ENCODE measurements at places on chromosomes 4 and X. TPM values are rescaled to one million over a fixed set of nuclear protein-coding genes. Genes with fewer than 3 reads are reported as not detected.
A peak's percentile ranks its signal among the peaks of the same experiment; 100 is the strongest.

DNA sequence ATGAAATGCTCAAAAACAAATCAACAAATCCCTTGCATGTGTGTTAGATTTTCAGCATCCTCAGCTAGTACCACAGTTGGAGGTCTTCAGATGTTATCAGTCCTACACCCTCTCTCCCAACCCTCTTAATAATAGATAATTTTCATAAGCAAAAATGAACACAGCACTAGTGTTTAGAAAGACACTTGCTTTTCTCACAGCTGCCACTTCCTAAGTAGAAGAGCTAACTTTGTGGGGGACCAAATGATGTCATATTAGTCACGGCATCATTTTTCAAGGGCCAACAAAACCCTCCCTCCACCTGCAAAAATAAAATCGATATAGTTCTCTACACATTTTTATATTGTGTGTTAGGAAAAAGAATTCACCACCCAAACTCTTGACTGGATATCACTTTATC, 163.5 kb upstream of the GYPA start:
- H3K36me3 ChIP-seq = no peaks in the 10 kb centered on the region
- H3K4me1 ChIP-seq = no peaks in the 10 kb centered on the region
- H3K27me3 ChIP-seq = no peaks in the 10 kb centered on the region
- H3K4me3 ChIP-seq = no peak overlapping the region

- DNase-seq = no peak
- no peaks in the 10 kb centered on the region for H3K27me3 ChIP-seq
- no peak overlapping the region for H3K4me3 ChIP-seq
- H3K4me1 ChIP-seq = no peaks in the 10 kb centered on the region
- no peak overlapping the region for H3K27ac ChIP-seq
Measured at GRCh38 chrX:44071847-44072551, 98.8 kb upstream of the NDP start.

GRCh38 chr4:153233761-153234371, 29.6 kb downstream of the TRIM2 start:
- DNase-seq = no peak
- H3K27me3 ChIP-seq = no peaks in the 10 kb centered on the region
- no peak overlapping the region for H3K27ac ChIP-seq
- H3K4me1 ChIP-seq = peaks cover 13% of the 10 kb centered on the region
- no peak overlapping the region for H3K4me3 ChIP-seq
- no peaks in the 10 kb centered on the region for H3K36me3 ChIP-seq

DNA sequence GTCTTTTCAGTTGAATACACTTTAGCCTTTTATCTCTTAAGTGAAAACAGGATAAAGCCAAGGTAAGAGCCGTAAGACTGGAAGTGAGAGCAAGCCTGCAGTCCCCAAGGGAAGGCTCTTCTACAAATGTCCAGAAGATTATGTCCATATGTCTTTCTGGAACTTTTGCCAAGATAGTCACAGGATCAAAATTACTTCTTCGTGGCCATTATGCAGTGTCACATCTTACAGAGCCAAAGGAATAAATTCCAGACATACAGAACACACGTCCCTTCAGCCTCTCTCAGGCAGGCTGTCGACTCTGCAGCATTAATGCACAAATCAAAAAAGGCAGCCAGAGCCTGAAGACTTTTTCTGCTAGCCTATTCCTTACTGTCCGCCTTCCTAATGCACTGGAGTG, 10.9 kb upstream of the GATB start:
- H3K4me1 ChIP-seq = no peaks in the 10 kb centered on the region
- no peaks in the 10 kb centered on the region for H3K36me3 ChIP-seq
- no peak for DNase-seq
- H3K4me3 ChIP-seq = no peak overlapping the region

GRCh38 chr4:142406917-142407501, 439.1 kb downstream of the INPP4B start:
- peaks cover 25% of the 10 kb centered on the region for H3K4me1 ChIP-seq
- H3K27me3 ChIP-seq = no peaks in the 10 kb centered on the region
- H3K4me3 ChIP-seq = no peak overlapping the region
- no peaks in the 10 kb centered on the region for H3K36me3 ChIP-seq
- H3K27ac ChIP-seq = peak overlapping the region; percentile 92
- DNase-seq = no peak

DNA sequence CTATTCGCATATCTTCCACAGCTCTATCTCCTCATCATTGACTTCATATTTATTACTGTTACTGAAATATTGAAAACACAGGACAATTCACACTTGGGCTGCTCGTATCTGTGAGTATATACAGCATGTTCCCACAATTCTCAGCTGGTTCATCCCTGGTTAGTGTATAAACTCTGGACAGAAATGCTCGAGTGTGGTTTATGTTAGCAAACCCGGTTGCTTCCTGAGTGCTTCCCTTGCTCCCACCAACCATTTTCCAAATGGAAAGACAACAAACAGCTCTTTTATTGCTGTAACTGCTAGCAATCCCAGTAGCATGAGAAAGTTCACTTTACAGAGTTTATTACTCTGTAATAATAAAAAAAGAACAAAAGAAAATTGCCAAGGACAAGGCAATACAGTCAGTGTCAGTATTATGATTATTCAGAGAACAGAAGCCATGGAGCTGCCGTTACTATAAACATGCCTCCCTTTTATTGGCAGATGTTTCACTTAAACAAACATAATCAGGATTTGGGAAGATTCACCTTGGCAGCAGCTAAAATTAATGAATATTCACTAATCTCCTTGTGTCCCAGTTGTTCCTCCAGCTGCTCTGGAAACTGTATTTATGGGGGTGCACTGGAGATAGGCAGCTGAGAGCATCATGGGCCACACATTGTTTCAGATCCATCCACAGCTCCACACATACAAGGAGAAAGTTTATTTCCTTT, 134.1 kb upstream of the GUCY1A1 start:
- no peaks in the 10 kb centered on the region for H3K36me3 ChIP-seq
- no peak overlapping the region for H3K4me3 ChIP-seq
- no peak for DNase-seq
- no peak overlapping the region for H3K27ac ChIP-seq
- no peaks in the 10 kb centered on the region for H3K4me1 ChIP-seq

- DNase-seq = no peak
- no peaks in the 10 kb centered on the region for H3K4me1 ChIP-seq
- no peak overlapping the region for H3K27ac ChIP-seq
- H3K27me3 ChIP-seq = peaks cover 10% of the 10 kb centered on the region
Measured at GRCh38 chrX:101370888-101371504, 15.0 kb downstream of the BTK start.

GRCh38 chr4:64718091-64718490, 308.8 kb upstream of the TECRL start:
- H3K4me1 ChIP-seq = no peaks in the 10 kb centered on the region
- H3K36me3 ChIP-seq = no peaks in the 10 kb centered on the region
- H3K4me3 ChIP-seq = no peak overlapping the region
- no peak overlapping the region for H3K27ac ChIP-seq
- no peak for DNase-seq

GRCh38 chr4:101762534-101762933, 28.0 kb upstream of the BANK1 start:
- no peaks in the 10 kb centered on the region for H3K4me1 ChIP-seq
- DNase-seq = no peak
- H3K4me3 ChIP-seq = no peak overlapping the region
- no peak overlapping the region for H3K27ac ChIP-seq

- no peak overlapping the region for H3K27ac ChIP-seq
- no peaks in the 10 kb centered on the region for H3K27me3 ChIP-seq
- H3K4me1 ChIP-seq = no peaks in the 10 kb centered on the region
Measured at GRCh38 chr4:53616219-53616618, 24.9 kb upstream of the LNX1 start.

DNA sequence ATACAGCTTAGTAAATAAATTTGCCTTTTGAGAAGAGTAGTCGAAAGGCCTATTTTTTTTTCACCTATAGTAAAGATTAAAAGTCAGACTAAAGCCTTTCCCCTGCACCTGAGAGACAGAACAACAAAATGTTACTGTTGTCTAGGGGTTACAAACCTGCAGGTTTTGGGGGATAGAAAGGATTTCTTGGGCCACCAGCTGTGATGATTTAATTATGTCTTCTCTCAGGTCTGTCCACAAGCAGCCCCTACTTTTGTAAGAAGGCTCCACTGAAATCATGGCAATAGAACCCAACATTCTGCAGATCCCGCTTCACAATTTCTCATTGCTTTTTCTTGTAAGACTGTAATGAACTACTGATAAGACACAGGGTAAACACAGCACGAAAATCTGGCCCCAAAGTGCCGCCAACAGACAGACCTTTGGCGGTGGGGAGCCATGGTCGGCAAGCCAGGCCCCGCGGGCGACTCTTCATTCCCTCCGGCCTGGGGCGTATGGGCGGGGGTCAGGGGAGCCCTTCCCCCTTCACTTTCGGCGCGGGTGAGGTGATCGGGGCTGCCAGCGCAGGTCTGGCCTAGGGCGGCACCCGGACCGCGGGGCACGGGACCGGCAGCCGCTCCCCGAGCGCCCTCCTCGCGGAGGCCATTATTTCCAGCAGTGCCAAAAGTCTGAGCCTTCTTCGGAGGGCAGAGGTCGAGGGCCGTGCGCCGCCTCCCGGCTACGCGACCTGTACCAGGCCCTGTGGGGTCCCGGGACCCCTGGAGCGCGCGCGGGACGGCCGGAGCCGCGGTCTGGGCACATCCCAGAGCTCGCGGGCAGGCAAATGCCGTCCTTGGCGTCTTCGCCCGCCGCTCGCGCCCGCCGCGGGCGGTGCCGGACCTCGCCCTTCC, 812 bp upstream of the KDM6A start:
- peaks cover 8% of the 10 kb centered on the region for H3K4me1 ChIP-seq
- no peaks in the 10 kb centered on the region for H3K36me3 ChIP-seq
- DNase-seq = no peak
- peak overlapping the region; percentile 89 for H3K4me3 ChIP-seq

DNA sequence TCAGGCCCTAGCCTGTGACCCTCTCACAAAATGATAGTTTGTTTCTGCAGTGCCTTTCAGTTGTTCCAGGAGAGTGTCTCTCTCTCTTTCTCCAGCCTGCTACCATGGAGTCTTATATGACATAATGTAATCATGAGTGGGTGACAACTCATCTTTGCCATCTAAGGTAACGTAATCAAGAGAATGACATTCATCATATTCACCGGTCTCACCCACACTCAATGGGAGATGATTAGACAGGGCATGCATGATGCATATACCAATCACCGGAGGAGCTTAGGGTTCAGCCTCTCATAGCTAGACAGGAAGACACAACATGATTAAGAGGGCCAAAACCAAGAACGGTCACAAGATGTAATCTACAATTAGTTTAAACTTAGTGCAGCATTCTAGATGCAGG, 97.1 kb upstream of the FAM9B start:
- no peak for DNase-seq
- H3K36me3 ChIP-seq = no peaks in the 10 kb centered on the region
- no peaks in the 10 kb centered on the region for H3K27me3 ChIP-seq
- no peak overlapping the region for H3K27ac ChIP-seq
- no peak overlapping the region for H3K4me3 ChIP-seq
- no peaks in the 10 kb centered on the region for H3K4me1 ChIP-seq

DNA sequence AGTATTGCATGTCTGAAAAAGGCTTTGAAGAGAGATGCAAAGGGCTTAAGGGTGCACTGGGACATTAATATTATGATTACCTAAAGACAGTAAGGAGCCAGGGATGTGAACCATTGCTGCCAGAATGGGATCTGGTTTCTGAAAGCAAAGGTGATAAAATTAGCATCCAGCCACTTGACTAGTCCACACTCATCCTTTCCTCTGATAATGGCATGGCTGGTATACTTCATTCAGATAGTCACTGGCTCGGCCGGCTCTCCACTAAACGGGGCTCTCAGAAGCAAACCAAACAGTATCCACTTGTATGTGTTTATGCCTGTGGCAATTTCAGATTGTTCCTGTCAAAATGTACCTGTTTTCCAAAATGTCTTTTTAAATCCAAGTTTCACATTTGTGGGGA, 46.4 kb downstream of the MAMLD1 start:
- H3K27me3 ChIP-seq = no peaks in the 10 kb centered on the region
- no peak for DNase-seq
- no peaks in the 10 kb centered on the region for H3K36me3 ChIP-seq
- H3K4me3 ChIP-seq = no peak overlapping the region
- no peak overlapping the region for H3K27ac ChIP-seq
- no peaks in the 10 kb centered on the region for H3K4me1 ChIP-seq

GRCh38 chr4:149723065-149723464, 92.6 kb downstream of the IQCM start:
- H3K36me3 ChIP-seq = no peaks in the 10 kb centered on the region
- no peaks in the 10 kb centered on the region for H3K27me3 ChIP-seq
- H3K27ac ChIP-seq = no peak overlapping the region
- H3K4me3 ChIP-seq = no peak overlapping the region

- no peak overlapping the region for H3K4me3 ChIP-seq
- no peaks in the 10 kb centered on the region for H3K4me1 ChIP-seq
- H3K27ac ChIP-seq = no peak overlapping the region
- H3K36me3 ChIP-seq = no peaks in the 10 kb centered on the region
- peaks cover 2% of the 10 kb centered on the region for H3K27me3 ChIP-seq
Measured at GRCh38 chr4:88280228-88280795, 4.0 kb downstream of the PPM1K start.

GRCh38 chr4:5933116-5933515, 40.2 kb upstream of the CRMP1 start:
- DNase-seq = no peak
- no peak overlapping the region for H3K27ac ChIP-seq
- no peaks in the 10 kb centered on the region for H3K4me1 ChIP-seq
- H3K27me3 ChIP-seq = no peaks in the 10 kb centered on the region
- H3K36me3 ChIP-seq = no peaks in the 10 kb centered on the region
- H3K4me3 ChIP-seq = no peak overlapping the region

- no peak overlapping the region for H3K27ac ChIP-seq
- H3K27me3 ChIP-seq = no peaks in the 10 kb centered on the region
- H3K4me3 ChIP-seq = no peak overlapping the region
- DNase-seq = no peak
Measured at GRCh38 chrX:25067271-25068172, 51.8 kb upstream of the ARX start.

GRCh38 chr4:143699331-143700045, 987 bp downstream of the FREM3 start:
- H3K27me3 ChIP-seq = no peaks in the 10 kb centered on the region
- DNase-seq = no peak
- no peaks in the 10 kb centered on the region for H3K36me3 ChIP-seq
- no peak overlapping the region for H3K27ac ChIP-seq

GRCh38 chrX:124208660-124209059, 123.8 kb upstream of the TEX13D start:
- no peak for DNase-seq
- no peaks in the 10 kb centered on the region for H3K4me1 ChIP-seq
- no peaks in the 10 kb centered on the region for H3K36me3 ChIP-seq

GRCh38 chr4:106893903-106894302, 142.2 kb downstream of the DKK2 start:
- no peak overlapping the region for H3K27ac ChIP-seq
- DNase-seq = no peak
- H3K36me3 ChIP-seq = no peaks in the 10 kb centered on the region
- H3K4me1 ChIP-seq = no peaks in the 10 kb centered on the region
- no peak overlapping the region for H3K4me3 ChIP-seq

The FRYL gene
- 47.5 TPM for total RNA-seq

The CENPVL1 gene
- total RNA-seq = not detected

The IL13RA2 gene
- total RNA-seq = not detected

The XAGE1A gene
- total RNA-seq = not detected

The WNK3 gene
- not detected for total RNA-seq

Data from Panc1 (cell line).